CD8-positive, alpha-beta T cell (primary cell): ENCODE measurements at places on chromosomes 1 and 21.

DNA sequence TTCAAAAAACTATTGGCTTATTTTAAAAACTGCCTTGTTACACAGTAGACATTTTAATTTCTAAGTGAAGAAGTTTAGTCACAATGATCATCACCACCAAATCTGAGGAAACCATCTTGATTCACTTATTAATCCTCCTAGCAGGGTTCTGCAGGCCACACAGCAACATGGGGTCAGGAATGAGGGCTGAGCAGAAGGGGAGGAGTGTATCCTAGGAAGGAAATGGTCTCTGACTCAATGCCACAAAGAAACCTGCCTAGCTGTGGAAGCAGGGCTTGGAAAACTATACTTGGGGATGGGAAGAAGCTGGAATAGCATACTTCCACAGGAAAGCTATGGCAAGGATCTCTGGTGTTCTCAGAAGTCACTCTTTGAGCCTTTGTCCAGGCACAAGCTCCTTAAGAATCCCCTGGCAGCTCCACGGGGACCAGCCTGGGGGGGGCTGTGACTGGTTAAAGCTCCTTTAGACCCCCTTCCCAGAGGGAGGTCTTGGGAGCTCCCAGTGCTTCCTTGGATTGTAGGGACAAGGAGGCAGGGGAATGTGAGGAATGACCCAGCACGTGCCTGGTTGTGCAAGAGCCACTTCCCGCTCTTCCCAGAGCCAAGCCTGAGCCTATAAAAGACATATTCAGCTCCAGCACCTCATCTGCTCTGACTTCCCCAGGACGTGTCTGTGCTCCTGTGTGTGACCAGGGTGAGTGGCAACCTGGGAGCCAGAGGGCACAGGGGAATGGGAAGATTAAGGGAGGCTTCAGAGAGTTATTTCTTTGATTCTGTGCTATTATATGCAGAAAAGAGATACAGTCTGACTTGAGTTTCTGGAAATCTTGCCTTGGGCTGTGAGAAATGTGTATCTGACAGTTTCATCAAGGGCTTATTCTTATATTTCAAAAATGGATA lies at the start of gene LCE2A:
Gene LCE2A, plus strand, starts transcription at position 645 of the 900 bp plus-strand sequence. CDS start 557 bp downstream, outside the sequence.
- DNase-seq = no peak

DNA sequence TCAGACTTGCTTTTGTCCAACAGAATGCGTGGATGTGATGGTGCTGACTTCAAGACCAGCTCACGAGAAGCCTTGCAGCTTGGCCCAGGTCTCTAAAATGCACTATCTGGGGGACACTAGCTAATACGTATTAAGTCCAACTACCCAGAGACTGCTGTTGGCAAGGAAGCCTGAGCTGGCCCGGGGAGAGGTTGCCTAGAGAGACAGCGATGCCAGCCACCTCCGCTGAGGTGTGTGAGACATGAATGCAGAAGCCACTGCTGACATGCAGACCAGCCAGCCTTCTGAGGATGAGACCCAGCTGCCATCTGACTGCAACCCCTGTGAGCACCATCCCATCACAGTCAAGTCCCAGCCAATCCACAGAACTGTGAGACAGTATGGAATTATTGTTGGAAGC lies 32.5 kb downstream of the THAP3 start:
- no peak for DNase-seq

DNA sequence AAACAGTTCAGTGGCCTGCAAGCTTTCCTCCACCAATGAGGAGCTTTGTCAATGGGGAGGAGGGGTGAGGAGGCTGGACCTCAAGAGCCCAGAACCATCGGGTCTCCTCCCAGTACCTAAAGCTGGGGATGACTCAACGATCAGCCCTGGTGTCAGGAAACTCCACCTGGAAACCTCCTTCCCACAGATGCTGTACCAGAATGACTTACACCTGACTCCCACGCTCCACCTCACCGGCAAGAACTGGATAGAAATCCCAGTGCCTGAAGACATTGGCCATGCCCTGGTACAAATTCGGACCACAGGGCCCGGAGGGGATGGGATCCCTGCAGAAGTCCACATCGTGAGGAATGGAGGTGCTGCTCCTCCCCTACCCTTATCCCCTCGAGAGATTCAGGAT lies 11.4 kb downstream of the TMEM81 start:
- no peak for DNase-seq

- no peak for DNase-seq
These were observed 97.0 kb upstream of the CACNA1E start for GRCh38 chr1:181386340-181386739.

- DNase-seq = no peak
These were observed 2.4 kb downstream of the TMEM125 start for GRCh38 chr1:43272161-43272560.

- DNase-seq = no peak
These were observed 174.9 kb downstream of the ETS2 start for GRCh38 chr21:38980416-38981313.

DNA sequence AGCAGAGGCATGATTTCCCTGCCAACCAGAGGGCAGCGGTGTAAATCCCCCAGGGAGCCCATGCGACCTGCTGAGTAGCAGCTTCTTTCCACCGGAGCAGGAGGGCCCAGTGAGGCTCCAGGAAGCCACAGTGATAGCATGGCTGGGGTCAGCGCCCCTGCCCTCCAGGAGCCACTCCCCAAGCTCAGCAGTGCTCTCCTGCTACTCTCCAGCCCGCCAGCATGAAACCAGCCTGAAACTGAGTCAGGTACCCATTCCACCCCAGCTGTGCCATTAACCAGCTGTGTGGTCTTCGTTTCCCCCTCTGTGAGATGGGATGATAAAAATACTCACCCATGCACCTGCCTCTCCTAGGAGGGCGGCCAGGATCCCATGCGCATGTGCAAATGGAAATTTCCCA lies 123.8 kb upstream of the TMEM51 start:
- DNase-seq = no peak

- DNase-seq = no peak
These were observed 15.6 kb upstream of the KCNJ15 start for GRCh38 chr21:38241029-38241740.

GRCh38 chr1:167412072-167412471 lies 106.3 kb downstream of the CD247 start:
- no peak for DNase-seq

GRCh38 chr1:51473331-51474115 lies 45.5 kb downstream of the EPS15 start:
- DNase-seq = no peak

DNA sequence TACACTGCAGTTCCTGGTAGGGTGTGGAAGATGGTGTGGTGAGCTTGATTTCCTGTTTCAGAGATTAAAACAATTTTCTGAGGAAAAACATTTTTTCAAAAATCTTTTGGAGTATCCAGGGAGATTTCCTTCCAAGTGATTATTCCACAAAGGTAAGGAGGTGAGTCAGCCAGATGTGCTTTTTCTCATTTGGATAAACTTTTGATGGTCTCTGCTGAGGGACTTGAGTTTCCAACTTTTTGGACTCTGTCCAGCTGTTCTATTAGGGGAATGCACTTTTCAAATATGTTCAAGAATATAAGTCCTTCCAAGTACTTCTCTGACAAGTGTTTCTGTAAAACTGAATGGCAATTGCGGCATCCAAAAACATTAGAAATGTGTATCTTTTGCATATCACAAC lies 628.8 kb upstream of the ADAMTS5 start:
- no peak for DNase-seq

GRCh38 chr1:196951711-196952394 lies 8.3 kb downstream of the CFHR2 start:
- no peak for DNase-seq

DNA sequence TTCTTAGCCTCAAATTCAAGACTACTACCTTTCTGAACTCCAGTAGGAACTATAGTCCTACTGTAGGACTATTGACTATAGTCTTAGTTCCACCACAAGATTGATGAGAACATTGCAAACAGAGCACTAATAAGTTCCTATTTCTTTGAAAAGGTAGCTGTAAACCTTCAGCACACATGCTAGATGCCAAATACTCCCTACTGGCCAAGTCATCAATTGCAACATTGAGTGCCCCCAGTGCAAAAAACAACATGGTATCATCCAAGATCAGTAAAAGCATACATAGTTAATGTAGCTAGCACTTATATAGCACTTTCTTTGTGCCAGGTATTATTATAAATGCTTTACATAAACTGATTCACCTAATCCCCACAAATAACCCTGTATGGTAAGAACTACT lies 99.8 kb downstream of the MRPL39 start:
- no peak for DNase-seq

DNA sequence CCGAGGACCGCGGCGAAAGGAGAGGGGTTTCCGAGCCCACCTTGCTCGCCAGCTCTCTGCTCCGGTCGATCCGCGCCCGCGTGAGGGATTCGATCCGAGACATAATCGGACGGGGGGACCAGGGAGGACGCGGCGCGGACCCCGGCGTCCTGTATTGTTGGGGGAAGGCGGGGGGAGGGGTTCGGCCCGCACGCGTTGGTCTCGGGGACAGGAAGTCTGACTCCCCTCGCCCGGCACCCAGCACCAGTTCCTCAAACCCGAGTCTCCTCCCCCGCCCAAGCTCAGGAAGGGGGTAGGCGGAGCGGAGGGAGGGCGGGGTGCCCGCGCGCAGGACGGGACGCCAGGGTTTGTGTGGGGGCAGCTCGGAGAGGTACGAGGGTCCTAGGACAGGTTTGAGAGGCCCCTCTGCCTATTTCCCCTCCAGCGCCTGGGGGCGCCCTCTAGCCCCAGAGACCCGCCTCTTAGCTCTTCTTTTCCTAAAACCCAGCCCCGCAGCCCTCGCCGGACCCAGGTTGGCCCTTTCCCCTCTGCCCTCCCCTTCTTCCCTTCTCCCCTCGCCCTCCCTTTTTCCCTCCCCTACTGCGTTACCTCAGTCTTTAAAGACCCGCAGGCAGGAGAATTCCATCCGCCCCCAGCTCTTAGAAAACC lies at the start of gene ARHGEF2:
Gene ARHGEF2, minus strand, starts transcription at position 223 of the 648 bp plus-strand sequence. Its CDS starts 120 bp downstream, at position 103.
- peak; percentile 46 for DNase-seq

DNA sequence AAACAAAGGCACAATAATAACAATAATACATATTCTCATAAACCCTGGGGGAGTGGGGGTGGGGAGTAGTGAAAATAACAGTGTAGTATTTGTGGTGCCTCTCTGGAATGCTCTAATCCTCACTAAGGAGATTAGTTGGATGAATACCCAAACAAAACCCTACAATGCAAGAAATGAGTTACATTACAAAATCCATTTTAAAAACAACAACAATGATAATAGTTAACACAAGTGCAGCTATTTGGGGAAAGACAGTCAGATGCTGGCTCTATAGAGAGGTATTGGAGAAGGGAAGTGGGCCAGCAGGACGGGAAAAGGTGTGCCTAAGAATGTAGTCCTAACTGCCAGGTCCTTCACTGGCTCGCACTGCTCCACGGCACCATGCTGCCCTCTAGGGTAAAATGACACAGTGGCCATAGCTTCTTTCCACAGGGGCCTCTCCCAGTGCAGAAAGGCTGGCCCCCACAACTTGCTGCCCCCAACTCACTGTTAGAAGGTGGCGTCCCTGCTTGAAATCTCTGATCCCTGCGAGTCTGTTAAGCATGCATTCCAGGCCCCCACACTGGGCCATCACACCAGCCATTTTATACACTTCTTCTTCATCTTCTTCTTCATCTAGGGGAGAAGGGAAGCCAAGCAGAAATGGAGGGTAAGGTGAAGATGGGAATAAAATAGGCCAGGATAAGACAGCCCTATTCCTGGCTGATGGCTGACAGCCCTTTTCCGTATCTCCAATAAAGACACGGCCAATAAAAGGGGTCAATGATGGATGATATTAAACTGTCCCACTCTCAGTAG lies 113.8 kb downstream of the UBR4 start:
- peak; percentile 8 for DNase-seq

- no peak for DNase-seq
These were observed 543.0 kb upstream of the B3GALT2 start for GRCh38 chr1:193729429-193729828.

- DNase-seq = peak; percentile 70
These were observed 38.6 kb upstream of the EPS8L3 start for GRCh38 chr1:109802136-109802900.

DNA sequence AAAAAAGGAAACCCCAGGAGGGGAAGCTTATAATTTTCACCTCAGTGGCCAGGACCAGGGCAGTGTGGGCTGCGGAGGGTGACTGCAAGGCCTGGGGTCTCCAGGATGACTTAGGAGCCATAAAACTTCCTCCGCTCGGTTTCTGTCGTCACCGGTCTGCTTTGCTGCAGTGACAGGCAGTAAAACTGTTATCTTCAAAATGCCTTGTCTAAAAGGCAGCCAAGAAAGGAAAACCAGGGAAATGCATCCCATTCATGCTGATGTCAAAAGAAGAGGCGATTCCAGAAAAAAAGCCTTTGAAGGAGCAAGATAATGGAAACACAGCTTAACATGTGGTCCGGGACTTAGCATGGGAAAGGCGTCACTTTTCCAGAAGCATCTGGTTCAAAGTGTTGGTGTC lies 42.0 kb downstream of the COL6A1 start:
- no peak for DNase-seq

- DNase-seq = no peak
These were observed 148.6 kb downstream of the C1orf21 start for GRCh38 chr1:184535191-184535970.

- DNase-seq = no peak
These were observed 122.5 kb downstream of the NR5A2 start for GRCh38 chr1:200150006-200150405.

GRCh38 chr21:21019681-21020080 lies 21.5 kb downstream of the NCAM2 start:
- no peak for DNase-seq

GRCh38 chr1:198830412-198830811 lies 191.6 kb downstream of the PTPRC start:
- DNase-seq = no peak

DNA sequence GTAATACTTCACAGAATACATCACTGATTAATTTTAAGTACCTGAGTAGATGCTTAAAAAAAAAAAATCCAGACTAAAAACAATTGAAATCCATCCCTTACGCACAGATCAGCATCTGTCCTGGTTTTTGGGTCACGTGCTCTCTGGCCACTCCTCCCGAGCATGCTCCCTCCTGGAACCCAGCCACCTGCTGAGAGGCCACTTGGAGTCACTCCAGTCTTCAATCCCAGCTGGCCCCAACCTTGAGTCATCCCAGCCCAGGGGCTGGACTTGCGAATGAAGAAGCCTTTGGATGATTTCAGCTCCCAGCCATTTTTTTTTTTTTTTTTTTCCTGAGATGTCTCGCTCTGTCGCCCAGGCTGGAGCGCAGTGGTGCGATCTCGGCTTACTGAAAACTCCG lies 8.9 kb downstream of the MAP1LC3C start:
- no peak for DNase-seq

DNA sequence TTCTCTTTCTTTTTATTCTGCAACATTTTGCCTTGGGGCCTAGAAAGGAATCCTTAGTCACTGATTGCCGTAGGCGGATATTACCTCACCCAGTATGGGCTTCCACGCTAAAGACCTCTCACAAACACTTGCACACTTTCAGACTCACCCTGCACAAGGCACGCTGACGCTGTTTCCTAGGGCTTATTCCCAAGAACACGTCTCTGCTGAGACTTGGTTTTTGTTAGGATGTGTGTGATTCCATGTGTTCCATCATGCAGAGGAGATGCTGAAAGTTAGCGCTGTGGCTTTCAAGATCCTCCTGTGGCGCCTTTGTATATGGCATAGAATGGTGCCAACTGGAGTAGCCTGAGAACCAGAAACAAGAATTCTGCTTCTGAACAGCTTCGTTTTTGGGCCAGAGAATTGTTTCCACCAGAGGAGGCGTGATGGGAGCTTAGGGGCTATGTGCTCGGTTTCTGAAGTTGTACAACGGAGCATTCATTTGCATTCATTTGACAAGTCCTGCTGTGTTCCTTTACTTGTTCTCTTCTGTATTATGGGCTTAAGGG lies 297.0 kb downstream of the DISC1 start:
- DNase-seq = no peak
